ENCODE measurements at places on chromosomes 13 and 19. TPM values are rescaled to one million over a fixed set of nuclear protein-coding genes. Genes with fewer than 3 reads are reported as not detected.

The ADGRE3 gene
- not detected for total RNA-seq

The CATSPERD gene
- total RNA-seq = not detected

The ZNF525 gene
- total RNA-seq = 6.7 TPM

The PLIN5 gene
- not detected for total RNA-seq

The CRB3 gene
- total RNA-seq = not detected

The OR4F17 gene
- total RNA-seq = not detected

The LGALS4 gene
- total RNA-seq = not detected

The MYO1F gene
- total RNA-seq = 0.18 TPM

The VSIG10L gene
- under 0.01 TPM for total RNA-seq

The IL12RB1 gene
- not detected for total RNA-seq

The CYP2A7 gene
- total RNA-seq = not detected

The TTC9B gene
- total RNA-seq = not detected

The SULT2A1 gene
- not detected for total RNA-seq

The MBD3 gene
- total RNA-seq = 47.5 TPM

The FGF21 gene
- not detected for total RNA-seq

The BTBD2 gene
- 25.8 TPM for total RNA-seq

The C19orf67 gene
- total RNA-seq = not detected

The ZNF8 gene
- 3.9 TPM for total RNA-seq

The WDR88 gene
- not detected for total RNA-seq

The KASH5 gene
- not detected for total RNA-seq

The PGLYRP2 gene
- total RNA-seq = not detected

The SLC10A2 gene
- not detected for total RNA-seq

The PPP1R37 gene
- total RNA-seq = 13.1 TPM

The NAA16 gene
- 6.6 TPM for total RNA-seq

The MBD3L3 gene
- not detected for total RNA-seq

The ENOX1 gene
- 1.9 TPM for total RNA-seq

The FXYD3 gene
- not detected for total RNA-seq

The ZNF846 gene
- 5.3 TPM for total RNA-seq

The PALM gene
- 2.2 TPM for total RNA-seq

The ATCAY gene
- 0.36 TPM for total RNA-seq

The ZNF540 gene
- total RNA-seq = 0.28 TPM

The NDFIP2 gene
- total RNA-seq = 25.8 TPM

The PRSS57 gene
- not detected for total RNA-seq

The ZNF177 gene
- 0.83 TPM for total RNA-seq

The ZNF749 gene
- total RNA-seq = 8.1 TPM

The CEACAM8 gene
- not detected for total RNA-seq

The ADAMTS10 gene
- total RNA-seq = 3.4 TPM

The FPR3 gene
- not detected for total RNA-seq

The SPIB gene
- total RNA-seq = not detected

The RNF225 gene
- total RNA-seq = not detected

The ZSCAN1 gene
- not detected for total RNA-seq
